ENCODE measurements at places on chromosomes 7 and 10.

DNA sequence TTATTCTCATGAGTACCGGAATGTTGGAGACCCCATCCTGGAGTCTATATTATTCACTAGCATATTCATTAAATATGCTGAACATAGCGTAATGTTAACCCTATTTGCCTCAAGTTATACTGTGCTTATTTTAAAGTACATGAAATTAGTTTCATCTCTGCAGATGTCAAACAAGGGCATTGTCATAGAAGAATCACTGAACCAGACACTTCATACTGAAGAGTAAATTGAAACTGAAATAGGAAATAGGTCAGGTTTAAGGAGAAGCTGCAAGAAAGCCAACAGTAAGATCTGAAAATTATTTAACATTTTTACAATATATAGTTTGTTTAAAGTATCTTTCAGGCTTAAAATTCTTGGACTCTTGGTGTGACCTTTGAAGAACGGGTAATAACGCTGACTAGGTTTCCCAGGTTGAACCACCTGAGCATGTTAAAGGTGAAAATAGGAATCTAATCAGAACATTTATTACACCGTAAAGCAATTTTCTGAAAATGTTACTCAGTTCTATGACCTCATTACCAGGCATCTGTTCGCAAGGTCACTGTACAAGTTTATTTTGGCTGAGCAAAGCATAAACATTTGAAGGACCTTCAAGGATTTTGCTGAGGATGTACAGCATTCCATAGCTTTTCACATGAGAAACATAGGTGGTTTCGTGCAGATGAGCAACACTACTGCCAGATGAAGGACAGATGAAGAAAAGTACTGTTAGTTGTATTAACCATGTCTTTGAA, 82.7 kb downstream of the REEP3 start:
- no peak for DNase-seq

DNA sequence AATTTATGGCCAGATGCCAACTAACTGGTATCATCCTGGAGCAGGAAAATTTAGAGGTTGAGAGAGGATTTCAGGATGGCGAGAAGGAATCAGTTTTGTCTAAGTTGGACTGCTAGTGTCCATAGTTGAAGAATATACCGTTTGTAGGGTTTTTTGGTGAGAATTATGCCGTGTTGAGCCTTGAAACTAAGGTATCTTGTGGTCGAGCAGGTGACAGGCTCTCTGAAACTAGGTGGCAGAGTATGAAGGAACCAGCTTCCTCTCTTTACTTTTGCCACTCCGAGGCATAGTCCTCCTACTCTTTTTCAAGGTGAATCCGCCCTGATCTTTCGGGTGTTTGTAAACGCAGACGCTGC, 9.7 kb downstream of the MDFIC start:
- no peak for DNase-seq

DNA sequence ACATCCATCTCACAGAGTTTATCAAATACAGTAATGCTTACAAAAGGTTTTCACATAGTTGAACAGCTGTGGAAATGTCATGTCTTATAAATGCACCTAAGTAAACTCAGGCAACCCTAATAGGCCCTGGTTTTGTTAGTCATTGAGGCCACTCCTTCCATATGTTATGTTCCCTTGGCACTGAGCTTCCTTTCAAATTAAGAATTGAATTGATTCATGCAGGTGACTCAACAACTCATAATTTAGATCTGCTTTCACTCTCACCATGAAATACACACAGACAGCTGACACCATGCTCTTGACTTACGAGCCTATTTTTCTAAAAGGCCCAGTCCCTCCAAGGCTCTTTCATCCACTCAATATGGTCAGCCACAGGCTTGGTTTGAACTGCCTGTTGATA, 476.9 kb downstream of the KCNMA1 start:
- DNase-seq: no peak

DNA sequence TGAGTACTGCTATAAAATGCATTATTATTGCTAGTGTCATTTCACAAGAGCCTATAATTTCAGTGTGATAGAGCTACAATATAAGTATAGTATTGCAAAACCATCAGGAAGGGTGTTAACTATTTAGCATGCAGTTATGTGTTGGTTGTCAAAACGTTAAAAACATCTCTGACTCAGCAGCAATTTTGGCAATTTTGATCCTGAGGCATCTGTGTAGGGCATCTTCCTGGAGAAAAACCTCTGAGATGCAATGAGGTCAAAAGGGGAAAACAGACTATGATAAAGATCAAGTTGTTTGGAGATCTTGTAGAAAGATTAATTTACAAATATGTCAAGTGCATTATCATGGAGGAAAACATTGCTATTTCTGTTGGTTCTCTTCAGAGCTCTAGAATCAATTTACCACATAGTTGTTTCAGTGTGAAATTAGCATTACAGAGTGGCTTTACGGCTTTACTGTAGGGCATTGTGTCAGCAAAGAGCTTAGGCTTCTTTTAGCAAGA, 5.3 kb downstream of the CFTR start:
- DNase-seq: no peak

GRCh38 chr10:72782649-72783330, 90.8 kb downstream of the MCU start:
- DNase-seq: no peak

DNA sequence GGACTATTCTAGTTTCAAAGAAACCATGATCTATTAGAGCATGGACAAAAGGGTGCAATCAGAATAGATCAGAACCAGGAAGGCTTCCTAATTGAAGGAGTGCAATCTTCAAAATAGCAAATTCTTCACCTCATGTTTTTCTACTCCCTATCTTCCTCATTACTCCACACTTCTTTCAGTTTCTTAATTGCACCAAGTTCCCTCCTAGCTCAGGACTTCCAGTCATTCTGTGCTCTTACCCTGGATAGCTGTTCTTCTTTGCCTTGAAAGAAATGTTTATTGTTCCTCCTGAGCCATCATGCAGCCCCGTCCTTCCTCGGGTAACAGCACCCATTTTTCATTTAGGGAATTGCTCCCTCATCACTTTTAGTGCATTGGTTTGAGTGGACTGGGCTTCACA, 23.1 kb downstream of the TRPV5 start:
- DNase-seq: no peak

GRCh38 chr10:4947039-4947634, 16.1 kb upstream of the AKR1C1 start:
- DNase-seq: no peak

DNA sequence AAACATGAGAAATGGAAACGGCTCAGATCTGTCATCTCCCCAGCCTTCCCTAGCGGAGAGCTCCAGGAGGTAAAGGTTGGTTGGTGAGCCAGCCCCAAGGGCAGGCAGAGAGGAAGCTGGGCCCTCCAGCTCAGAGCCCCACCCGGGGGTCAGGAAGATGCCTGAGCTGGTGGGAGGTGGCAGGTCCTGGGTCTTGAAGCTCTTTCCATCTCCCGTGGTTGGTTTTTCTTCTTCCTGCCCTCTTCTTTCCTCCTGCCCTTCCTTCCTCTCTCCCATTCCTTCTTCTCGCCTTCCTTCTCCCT, 384.2 kb upstream of the FOXK1 start:
- no peak for DNase-seq

GRCh38 chr7:21620054-21620453, 77.2 kb downstream of the DNAH11 start:
- DNase-seq: no peak

- DNase-seq: no peak
These were observed 82.7 kb upstream of the ADAM12 start for GRCh38 chr10:126470991-126471390.

DNA sequence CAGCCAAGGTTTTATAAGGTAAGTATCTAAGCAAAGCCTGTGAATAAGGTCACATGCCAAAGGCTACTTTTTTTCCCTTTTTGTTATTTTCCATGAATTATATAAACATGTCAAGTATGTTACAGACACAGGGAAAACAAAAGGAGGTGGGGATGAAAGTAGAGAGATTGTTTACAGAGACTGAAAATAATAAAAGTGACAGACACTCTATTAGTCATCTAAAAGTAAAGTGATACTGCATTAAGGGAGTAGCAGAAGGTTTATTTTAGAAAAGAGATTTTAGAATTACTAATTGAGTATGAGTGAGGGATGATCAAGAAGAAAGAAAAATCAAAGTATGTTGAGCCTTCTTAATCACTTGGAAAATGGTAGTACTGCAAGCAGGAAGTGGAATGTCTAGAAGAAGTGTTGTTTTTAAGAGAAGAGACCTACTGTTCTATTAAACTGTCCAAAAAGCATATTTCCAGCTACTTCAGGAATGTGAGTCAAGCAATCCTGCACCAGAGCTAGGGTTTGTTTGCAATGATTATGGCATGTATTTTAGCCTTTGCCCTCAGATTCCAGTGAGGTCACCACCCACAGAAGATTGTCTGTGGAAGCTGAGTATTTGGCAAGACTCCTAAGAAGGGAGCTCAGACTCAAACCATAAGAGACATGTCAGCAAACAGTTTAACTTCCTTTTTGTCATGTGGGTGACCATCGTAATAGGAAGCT, 177.9 kb upstream of the PLXDC2 start:
- DNase-seq: no peak

- DNase-seq: peak; percentile 14
These were observed 11.2 kb downstream of the MUC17 start for GRCh38 chr7:101031082-101031481.

DNA sequence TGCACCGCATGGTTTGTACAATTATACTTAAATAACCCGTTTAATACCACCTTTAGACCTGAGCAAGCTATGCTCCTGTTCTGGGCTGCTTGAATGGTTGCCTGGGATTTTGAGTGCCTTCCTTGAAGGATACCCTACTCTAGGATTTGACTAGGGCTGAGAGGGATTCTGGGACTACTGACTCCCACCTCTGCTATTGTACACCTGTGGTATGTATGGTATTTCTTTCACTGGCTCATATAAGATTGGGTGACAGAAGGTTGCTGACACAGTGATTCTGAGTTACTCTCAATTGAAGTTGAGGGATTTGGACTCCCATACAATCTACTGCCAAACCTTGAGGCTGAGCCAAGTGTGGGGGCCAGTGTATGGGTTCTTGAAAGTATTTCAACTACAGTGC, 494.4 kb upstream of the SEMA3D start:
- no peak for DNase-seq

DNA sequence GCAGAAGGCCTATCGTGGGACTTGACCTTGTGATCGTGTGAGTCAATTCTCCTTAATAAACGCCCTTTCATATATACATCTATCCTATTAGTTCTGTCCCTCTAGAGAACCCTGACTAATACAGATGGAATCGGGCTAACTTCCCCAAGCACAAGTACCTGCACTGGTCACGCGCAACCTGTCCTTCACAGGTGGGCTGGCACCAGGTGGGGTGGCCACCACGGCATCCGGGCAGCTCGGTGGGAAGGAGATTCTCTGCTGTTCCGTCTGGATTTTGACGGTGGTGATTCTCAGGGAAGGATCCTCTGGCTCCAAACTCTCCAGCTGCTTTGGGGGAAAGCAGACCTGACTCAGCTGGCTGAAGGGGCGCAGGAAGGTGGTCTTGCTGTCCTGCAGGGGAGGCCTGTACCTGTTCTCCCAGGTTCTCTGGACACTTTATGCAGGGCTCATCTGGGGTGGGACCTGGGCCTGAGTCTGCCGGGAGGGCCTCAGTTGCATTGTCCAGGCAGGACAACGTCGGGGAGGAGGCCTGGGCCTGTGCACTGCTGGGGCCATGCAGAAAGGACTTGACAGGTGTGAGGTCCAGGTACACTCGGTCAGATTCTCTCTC, 61.1 kb downstream of the VWA2 start:
- DNase-seq: no peak

DNA sequence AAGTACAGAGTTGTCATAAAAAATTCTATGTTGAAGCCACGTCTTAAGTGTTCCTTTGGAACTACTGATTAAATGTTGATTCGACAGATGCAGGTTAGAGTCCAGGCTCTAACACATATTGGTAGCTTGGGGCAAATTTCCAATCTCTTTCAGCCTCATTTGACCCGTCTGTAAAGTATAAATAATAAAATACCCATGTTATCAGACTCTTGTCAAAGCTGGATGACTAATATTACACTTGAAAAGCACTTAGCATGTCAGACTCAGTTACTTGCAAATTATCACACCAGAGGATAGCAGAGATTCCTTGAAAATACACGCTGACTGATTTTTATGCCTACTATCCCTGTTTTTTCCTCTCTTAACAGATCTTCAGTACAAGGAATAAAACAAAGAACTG, 18.1 kb upstream of the MACC1 start:
- no peak for DNase-seq

- no peak for DNase-seq
These were observed 9.9 kb downstream of the AIFM2 start for GRCh38 chr10:70122742-70123141.

DNA sequence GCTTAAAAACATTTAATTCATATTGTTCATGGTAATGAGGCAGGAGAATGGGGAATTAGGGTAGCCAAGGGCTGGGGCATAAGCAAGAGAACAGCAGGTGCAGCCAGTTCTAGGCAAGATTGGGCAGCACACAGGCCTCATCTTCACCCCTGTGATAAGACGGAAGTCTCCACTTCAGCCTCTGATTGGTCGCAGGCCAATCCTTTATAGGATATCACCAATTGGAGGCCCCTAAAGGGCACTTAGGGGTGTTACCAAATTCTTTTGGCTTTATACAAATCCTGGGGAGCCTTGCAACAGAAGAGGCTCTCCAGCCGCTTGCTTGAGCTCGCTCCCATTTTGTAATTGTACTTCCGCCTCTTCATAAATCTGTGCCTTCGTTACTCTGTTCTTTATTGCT, 231.1 kb downstream of the REEP3 start:
- DNase-seq: no peak

DNA sequence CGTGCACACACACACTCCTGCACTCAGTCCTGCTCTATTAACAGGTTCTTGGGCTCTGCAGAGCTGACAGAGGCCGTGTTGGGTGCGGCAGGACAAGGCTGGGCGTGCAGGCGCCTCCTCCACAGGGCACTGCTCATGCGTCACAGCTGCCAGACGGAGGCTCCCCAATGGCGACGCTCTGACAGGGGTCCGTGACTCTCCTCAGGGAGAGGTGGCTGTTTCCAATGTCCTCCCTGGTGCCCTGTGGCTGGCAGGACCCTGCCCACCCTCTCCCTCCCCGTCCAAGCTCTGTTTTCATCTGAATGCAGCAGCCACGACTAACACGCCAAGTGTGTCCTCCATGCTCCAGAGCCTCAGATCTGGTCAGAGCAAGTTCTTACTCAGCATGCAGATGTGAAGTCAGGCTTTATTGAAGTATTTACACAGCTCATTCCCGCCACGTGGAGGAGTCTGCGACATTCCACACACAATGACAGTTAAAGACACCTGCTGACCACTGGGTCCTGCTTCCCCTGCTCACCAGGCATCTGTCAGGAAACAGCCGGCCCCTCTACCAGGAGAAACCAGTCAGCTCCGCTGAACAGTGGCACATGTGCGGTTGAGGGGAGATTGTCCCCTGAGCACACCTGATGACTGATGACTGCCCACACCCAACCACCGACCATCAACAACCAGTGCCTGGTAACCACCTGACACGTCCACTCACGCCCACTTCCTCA, 116.7 kb downstream of the VIPR2 start:
- no peak for DNase-seq

GRCh38 chr7:857661-858060, 18.7 kb upstream of the GET4 start:
- DNase-seq: no peak

DNA sequence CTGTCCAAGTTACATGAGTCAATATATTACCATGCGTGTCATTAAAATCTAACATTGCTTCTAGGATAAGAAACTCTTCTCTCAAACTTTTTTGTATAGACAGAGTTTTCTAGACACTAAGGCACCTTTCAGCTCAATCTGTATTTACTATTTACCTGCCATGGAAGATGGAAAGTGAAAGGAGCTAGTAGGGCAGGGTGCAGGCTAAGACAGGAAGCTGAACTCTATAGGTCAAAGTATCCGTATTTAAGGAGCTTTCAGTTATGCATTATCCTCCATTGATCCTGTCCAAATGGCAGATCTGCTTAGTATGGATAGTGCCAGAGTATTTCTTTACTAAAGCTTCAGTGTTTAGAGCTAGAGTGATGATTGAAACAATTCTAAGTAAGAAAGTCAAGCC, 612.8 kb downstream of the IPMK start:
- DNase-seq: no peak

All from LNCaP clone FGC (cell line).